ENCODE measurements at places on chromosomes 11 and 22.

DNA sequence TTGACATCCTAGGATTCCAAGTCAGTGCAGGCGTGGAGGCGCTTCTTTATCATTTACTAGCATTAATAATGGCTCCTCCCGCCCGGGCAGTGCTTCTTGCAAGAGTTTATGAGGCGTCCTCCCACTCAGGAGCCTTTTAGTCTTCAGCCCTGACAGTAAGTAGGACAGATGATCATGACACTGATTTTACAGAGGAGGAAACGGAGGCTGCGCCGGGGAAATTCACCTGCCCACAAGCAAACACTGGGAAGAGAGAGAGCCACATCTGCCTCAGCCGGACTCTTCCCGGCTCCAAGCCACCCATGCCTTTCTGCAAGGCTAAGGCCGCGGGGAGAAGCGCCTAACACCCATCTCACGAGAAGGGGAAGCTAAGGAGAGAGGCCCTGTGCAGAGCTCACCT is 35.9 kb downstream of the KIAA0930 start:
- DNase-seq = no peak

- DNase-seq = no peak
These were observed 27.8 kb upstream of the GGTLC2 start for GRCh38 chr22:22616636-22617035.

GRCh38 chr11:810040-810567 is 337 bp downstream of the RPLP2 start:
- no peak for DNase-seq

GRCh38 chr11:67119585-67120391 is 725 bp downstream of the KDM2A start:
- DNase-seq = no peak

DNA sequence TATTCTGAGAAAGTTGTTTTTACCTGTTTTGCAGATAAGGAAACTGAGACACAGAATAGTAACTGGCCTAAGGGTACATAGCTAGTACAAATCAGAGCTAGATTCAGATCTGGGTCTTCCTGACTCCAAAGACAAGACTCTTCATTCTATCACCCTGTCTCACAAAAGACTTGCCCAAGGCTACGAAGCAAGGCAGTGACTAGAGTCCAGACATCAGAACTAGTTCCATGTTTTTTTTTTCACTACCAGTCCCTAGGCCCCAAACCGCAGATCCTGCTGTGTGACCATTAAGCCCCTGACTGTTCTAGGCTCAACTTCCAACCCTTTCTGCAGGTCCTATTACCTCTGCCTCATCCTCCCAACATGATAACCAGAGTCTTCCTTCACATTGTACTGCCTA is 1.5 kb downstream of the BACE1-AS start:
- no peak for DNase-seq
